ENCODE measurements at places on chromosomes 16 and 17.
A peak's percentile ranks its signal among the peaks of the same experiment; 100 is the strongest.

GRCh38 chr16:80752541-80752940 lies 51.9 kb downstream of the CDYL2 start:
- DNase-seq: no peak

- no peak for DNase-seq
Measured at GRCh38 chr16:30664616-30665109, 6.4 kb downstream of the FBRS start.

- no peak for DNase-seq
Measured at GRCh38 chr16:84761448-84762368, 58.1 kb upstream of the CRISPLD2 start.

- DNase-seq: no peak
Measured at GRCh38 chr17:77455111-77455890, 314.5 kb downstream of the SEC14L1 start.

DNA sequence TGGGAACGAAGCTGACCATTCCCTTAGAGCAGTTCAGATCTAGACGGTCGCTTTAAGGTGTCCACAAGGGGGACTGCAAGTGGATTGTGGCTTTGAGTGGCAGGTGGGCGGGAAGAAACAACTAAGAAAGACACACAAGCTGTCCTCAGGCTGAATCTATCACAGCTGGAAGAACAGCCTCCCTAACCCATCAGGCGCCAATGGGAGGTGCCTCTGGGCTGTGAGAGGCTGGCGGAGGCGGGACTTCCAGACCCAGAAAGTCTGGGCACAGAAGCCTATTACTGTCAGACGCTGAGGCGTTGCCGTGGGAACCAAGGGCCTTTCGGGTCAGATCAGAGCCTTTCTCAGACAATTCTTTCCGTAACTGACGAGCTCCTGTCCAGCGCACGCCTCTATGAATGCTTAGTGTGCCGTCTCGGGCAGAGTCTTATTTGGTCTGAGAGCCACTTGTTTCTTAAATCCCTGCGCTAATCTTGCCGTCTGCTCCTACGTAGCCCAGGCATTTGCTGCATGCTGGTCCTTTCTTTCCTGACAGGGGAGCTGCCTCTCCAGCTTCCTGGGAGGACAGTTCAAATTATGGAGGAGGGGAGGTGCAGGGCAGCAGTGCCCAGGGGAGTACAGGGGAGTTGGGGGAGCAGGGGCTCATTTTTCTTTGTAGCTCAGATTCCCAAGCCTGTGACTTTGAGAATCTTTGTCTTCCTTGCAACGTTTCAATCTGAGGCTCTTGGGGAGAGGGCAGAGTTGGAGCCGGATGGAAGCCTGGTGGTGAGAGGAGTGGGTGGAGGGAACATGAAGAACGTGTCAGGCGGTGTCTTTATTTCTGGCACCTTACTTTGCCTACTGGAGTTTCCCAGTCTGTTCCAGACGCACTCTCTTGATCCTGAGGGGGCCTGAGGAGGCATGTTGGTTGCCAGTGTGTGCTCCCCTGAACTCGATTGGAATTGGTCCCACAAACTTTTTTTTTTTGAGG lies 618.7 kb downstream of the KCNJ18 start:
- DNase-seq: no peak

DNA sequence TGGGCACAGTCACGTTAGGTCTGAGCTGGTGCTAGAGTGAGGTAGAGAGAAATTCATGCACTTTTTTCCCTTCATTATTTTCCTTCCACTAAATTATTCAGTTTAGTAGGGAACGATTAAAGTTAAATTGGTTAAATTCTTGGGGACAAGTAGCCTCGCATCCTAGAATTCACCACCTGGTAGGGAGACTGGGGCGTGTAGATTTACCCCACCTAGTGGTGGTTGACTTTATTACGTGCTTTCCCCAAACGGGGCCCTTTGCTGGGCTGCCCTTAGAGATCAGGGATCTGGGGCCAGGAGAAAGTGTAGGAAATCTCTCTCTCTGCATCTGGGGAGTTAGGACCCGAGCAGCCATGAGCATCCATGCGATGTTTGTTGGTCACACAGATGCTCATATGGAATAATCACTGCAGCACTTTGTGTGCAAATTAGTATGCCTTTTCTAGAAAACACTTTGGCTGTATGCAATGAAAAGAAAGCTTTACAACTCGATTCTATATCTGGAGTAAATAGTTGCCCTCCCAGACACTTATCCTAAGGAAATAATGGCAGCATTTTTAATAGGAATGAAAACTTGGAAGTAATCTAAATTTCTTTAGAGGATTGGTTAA lies 107.0 kb downstream of the PLCG2 start:
- DNase-seq: no peak

DNA sequence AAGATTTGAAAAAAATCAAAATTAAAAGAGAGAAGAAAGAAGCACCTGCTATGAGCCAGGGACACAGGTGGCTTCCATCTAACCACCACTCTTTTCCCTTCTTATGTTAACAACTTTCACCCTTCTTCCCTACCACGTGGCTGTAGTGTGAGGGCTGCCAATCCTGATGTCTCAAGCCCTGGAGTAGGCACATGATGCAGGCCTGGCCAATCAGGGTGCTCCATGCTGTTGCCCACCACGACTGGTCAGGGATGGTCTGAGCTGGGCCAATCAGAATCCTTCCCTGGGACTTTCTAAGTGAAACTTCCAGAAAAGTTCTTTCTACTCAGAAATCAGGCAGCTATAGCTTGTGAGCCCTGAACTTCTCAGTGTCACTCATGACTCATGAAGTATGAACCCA lies 140.7 kb downstream of the SDK2 start:
- DNase-seq: no peak

- DNase-seq: no peak
Measured at GRCh38 chr17:78419970-78420815, 41.7 kb downstream of the PGS1 start.

GRCh38 chr16:2749936-2750335 lies 2.5 kb upstream of the SRRM2 start:
- DNase-seq: no peak

DNA sequence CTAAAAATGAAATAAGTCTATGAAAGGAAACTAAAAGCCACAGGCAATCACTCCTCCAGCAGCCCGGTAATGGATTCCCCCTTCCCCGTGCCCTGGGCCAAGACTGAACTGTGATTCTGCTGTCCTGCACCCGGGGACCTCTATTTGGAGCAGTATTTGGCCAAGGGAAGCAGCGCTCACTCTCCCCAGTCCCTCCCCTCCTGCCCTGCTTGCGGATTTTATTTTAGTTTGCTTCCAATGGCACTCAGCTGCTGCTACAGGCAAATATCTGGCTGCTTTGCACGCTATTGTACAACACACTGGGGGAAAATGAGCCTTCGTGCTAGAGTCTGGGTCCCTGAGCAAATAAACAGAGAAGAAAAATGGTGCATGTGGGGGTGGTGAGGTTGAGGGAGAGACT lies 975.7 kb upstream of the RBFOX1 start:
- no peak for DNase-seq

- DNase-seq: no peak
Measured at GRCh38 chr17:28937044-28937729, 14.1 kb downstream of the PHF12 start.

DNA sequence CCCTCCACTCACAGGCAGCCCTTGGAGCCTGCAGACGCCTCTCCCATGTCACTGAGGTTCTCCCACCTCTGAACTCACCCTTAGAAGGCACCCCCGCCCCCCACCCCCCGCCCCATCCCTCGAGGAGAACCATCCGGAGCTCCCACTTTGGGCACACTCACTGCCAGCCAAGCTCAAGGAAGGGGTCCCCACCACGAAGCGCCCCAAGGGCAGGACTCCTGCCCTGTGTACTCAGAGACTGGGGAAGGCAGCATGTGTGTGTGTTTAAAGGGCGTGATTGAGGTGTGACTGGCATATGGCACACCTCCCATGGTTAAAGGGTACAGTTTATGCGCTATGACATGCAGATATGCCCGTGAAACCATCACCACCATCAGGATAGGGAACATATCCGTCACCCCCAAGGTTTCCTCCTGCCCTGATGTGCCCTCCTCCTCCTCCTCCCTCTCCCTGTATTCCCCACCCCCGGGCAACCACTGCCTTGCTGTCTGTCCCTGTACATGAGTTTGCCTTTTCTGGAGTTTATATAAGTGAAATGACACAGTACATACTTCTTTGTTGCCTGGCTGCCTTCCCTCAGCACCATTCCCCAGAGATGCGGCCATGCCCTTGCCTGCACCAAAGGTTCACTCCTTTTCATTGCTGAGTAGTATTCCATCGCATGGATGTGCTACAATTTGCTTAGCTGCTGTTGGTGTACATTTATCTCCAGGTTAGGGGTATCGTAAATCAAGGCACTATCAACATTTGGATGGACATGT lies 14.0 kb upstream of the RBFOX3 start:
- peak; percentile 35 for DNase-seq

DNA sequence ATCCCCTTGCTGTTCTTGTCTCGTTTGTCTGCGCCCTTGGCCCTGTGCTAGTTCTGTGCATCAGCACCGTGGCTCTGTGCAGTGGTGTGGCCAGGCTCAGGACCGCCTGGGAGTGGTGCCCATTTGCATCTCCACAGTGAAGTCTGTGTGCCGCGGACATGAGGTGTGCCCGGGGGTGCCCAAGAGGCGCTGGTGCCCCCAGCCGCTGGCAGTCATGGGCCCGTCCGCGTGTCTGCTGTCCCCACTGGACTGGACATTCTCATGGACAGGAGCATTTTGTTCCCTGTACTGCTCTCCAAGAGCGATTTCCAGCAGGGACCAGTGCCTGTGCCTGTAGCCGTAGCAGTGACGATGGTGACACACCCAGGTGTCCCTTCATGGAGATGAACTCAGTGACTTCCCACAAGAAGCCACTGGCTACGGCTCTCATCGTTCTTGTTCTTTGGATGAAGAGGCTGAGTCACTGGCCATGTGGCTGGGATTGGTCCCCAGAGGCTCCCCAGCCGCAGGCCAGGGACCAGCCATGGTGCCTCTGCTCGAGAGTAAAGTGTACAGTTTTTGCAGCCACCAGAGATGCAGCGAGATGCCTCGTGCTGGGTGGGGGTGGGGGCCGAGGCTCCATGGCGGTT lies 13.0 kb upstream of the MC1R start:
- no peak for DNase-seq

DNA sequence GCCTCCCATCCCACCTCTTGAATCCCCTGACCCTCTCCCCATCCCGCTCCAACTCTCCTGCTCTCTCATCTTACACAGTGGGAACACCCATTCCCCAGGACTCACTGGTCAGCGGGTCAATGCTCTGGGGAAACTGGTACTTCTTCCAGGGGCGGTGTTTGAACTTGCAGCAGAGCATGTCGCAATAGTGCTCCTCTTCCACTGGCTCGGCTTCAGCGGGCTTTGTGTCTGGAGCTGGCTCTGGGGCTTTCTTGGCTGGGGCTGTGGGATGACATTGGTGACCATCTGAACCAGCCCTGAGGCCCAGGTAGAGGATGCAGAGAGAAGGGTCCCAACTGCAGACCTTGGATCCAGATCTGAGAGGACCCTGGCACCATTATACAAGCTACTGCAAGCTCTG lies 51.9 kb downstream of the CNGB1 start:
- DNase-seq: no peak

GRCh38 chr16:49780433-49780832 lies 75.5 kb downstream of the ZNF423 start:
- DNase-seq: no peak

DNA sequence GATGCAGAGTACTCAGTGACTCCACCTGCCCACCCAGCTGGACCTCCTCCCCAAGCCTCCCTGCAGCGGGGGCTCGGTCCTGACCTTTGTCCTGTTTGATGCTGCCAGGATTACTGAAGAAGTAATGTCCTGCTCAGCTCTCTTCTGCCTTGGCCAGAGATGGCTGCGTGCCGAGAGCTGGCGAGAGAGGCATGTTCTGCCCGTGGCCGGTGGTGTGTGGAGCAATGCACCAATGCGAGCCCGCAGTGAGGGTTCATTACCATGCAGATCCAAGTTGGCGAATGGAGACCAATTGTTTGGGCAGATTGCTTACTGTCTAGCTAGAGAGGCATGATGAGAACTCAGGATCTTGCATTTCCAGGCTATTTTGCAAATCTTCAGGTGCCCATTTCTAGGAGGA lies 248.9 kb downstream of the ENGASE start:
- DNase-seq: no peak

DNA sequence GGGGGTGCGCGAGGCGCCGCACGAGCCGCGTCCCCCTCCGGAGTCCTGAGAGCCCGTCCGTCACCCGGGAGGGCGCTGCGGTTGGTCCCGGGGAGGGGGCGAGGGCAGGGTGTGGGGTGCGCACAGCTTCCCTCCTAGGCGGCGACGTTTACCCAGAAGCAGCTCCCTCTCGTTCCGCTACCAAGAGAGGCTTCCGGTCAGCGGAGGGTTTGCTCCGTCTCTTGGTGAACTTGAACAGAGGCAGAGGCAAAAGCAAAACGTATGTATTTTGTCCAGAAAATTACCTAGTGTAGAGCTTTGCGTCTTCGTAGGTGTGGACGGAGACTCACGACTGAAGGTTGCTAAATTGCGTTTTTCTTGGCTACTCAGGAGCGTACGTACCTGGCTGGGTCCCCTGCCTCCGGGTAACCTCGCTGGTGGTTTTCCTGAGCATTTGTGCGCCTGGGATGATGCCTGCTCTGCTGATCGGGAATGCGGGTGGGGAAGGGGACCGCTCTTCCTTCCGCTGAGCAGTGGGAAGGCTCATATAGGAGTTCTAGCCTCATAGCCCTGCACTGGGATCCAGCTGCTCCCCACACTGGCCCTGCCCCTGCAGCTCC lies 833 bp downstream of the WSCD1 start:
- no peak for DNase-seq

- no peak for DNase-seq
Measured at GRCh38 chr17:71208111-71208704, 912.6 kb upstream of the SOX9 start.

DNA sequence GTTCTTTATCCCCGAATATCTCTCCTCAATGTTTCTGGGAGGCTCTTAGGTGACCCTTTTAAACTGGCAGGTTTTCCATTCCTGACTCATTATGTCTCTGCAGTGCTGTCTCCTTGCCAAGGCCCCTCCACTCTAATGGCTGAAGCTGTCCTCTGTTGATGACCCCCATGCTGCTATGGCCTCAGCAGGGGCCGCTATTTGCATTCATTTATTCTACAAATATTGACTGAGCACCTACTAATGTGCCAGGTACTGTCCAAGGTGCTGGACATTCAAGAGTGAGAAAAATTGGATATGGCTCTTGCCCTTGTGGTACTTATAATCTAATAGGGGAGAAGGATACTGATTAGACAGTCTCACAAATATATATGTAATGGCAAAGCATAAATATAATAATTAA lies 55.4 kb downstream of the GP2 start:
- DNase-seq: no peak

DNA sequence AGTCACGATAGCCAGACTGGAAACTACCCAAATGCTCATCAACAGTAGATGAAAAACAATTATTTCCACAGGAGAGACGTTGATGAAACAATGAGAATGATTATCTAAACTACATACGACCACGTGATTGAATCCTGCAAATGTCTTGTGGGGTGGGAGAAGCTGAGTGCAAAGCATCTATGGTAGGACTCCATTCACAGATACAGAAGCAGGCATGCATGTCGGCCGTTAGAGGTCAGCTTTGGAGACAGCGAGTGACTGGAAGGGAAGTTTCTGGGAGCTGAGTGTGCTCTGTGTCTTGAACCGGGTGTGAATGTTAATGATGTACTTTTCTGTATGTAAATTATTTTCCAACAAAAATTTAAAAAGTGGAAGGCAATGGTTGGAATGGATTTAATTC lies 71.5 kb upstream of the DNAJA2 start:
- no peak for DNase-seq

Measured in tibial artery (tissue), 4 donors.